MCF 10A (cell line): ENCODE measurements at places on chromosomes 4 and X. TPM values are rescaled to one million over a fixed set of nuclear protein-coding genes. Genes with fewer than 3 reads are reported as not detected.

Gene NPY2R
- not detected in 2 replicates for total RNA-seq

Gene PAGE5
- total RNA-seq, result not detected in 2 replicates

Gene PLP1
- total RNA-seq, result not detected in 2 replicates

Gene ASB12
- not detected in 2 replicates for total RNA-seq

Gene TMEM271
- not detected in 2 replicates for total RNA-seq

Gene SPATA4
- total RNA-seq, result 0.21 and 0.44 TPM in 2 replicates

Gene HSD17B10
- 113 and 115 TPM in 2 replicates for total RNA-seq

Gene SLC4A4
- total RNA-seq, result not detected in 2 replicates

Gene ETNPPL
- not detected in 2 replicates for total RNA-seq

Gene TEX13C
- not detected in 2 replicates for total RNA-seq

Gene ITIH6
- total RNA-seq, result not detected in 2 replicates

Gene XAGE1A
- not detected in 2 replicates for total RNA-seq

Gene ADAMTS3
- total RNA-seq, result 0.25 and 0.58 TPM in 2 replicates

Gene ATP8A1
- 0.19 and 0.34 TPM in 2 replicates for total RNA-seq

Gene RADX
- 2.2 TPM in 2 replicates for total RNA-seq

Gene CSTF2
- total RNA-seq, result 26.7 and 28.4 TPM in 2 replicates

Gene GPR143
- 0.77 and 0.93 TPM in 2 replicates for total RNA-seq

Gene INPP4B
- 11.5 and 17.6 TPM in 2 replicates for total RNA-seq

Gene DTHD1
- not detected in 2 replicates for total RNA-seq

Gene RNF212
- not detected in 2 replicates for total RNA-seq

Gene HTR2C
- not detected in 2 replicates for total RNA-seq

Gene HPSE
- 5.5 and 6.0 TPM in 2 replicates for total RNA-seq

Gene ZNF718
- total RNA-seq, result 10.8 and 12.2 TPM in 2 replicates

Gene NKX6-1
- 0.68 and 1.1 TPM in 2 replicates for total RNA-seq

Gene DCHS2
- 0.02 and 0.17 TPM in 2 replicates for total RNA-seq

Gene TMPRSS11A
- not detected in 2 replicates for total RNA-seq

Gene ZCCHC18
- not detected in 2 replicates for total RNA-seq

Gene IL2RG
- 1.5 TPM in 1 of 2 replicates, not detected in the other for total RNA-seq

Gene CLDN34
- not detected in 2 replicates for total RNA-seq

Gene PRKG2
- 0.23 TPM in 1 of 2 replicates, not detected in the other for total RNA-seq

Gene SSX4
- total RNA-seq, result not detected in 2 replicates

Gene SLC49A3
- total RNA-seq, result not detected in 2 replicates

Gene SMPX
- not detected in 2 replicates for total RNA-seq

Gene PDGFC
- total RNA-seq, result 74.8 and 83.7 TPM in 2 replicates

Gene RGN
- total RNA-seq, result not detected in 2 replicates

Gene PRRG3
- total RNA-seq, result not detected in 2 replicates

Gene P2RY10
- not detected in 2 replicates for total RNA-seq

Gene TENM3
- total RNA-seq, result 34.1 and 44.4 TPM in 2 replicates

Gene NPY1R
- total RNA-seq, result 0.63 and 2.8 TPM in 2 replicates

Gene ARMCX6
- not detected in 2 replicates for total RNA-seq

Gene RBM46
- total RNA-seq, result 0.21 and 0.29 TPM in 2 replicates

Gene PTPN13
- 23.0 and 28.3 TPM in 2 replicates for total RNA-seq

Gene REPS2
- 6.9 and 8.1 TPM in 2 replicates for total RNA-seq

Gene STK32B
- not detected in 2 replicates for total RNA-seq

Gene CPXCR1
- not detected in 2 replicates for total RNA-seq

Gene DCAF12L1
- total RNA-seq, result not detected in 2 replicates

Gene SORCS2
- 0.05 TPM in 1 of 2 replicates, not detected in the other for total RNA-seq

Gene ADH1C
- total RNA-seq, result not detected in 2 replicates

Gene MAGEE1
- 0.47 and 0.79 TPM in 2 replicates for total RNA-seq

Gene CLNK
- not detected in 2 replicates for total RNA-seq

Gene HPGD
- 0.59 and 0.77 TPM in 2 replicates for total RNA-seq

Gene LRCH2
- total RNA-seq, result 0.44 and 0.68 TPM in 2 replicates

Gene TMEM31
- not detected in 2 replicates for total RNA-seq

Gene ANOS1
- 0.05 and 0.20 TPM in 2 replicates for total RNA-seq
